Fibroblast of lung (primary cell): ENCODE measurements at places on chromosomes 2 and 18. TPM values are rescaled to one million over a fixed set of nuclear protein-coding genes. Genes with fewer than 3 reads are reported as not detected.

DNA sequence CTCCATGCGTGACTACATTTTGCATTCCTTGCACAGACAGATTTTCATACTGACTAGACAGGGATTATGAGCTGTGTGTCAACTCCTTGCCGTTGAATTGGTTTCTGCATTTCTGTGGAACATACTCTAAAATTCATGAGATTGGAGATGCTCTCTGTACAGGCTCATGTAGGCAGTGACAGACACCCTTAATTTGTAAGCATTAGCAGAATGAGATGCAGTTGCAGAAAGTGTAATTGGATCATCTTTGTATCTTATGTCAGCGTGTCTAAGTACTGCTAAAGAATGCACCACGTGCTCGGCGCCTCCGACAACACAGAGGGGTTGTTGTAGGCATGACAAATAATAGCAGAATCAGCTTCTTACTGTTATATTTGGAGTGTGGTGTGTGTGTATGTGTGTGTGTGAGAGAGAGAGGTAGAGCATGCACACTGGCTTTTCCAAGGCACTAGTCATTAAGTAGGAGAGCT is 212.4 kb downstream of the CMPK2 start:
- DNase-seq, result no peak

DNA sequence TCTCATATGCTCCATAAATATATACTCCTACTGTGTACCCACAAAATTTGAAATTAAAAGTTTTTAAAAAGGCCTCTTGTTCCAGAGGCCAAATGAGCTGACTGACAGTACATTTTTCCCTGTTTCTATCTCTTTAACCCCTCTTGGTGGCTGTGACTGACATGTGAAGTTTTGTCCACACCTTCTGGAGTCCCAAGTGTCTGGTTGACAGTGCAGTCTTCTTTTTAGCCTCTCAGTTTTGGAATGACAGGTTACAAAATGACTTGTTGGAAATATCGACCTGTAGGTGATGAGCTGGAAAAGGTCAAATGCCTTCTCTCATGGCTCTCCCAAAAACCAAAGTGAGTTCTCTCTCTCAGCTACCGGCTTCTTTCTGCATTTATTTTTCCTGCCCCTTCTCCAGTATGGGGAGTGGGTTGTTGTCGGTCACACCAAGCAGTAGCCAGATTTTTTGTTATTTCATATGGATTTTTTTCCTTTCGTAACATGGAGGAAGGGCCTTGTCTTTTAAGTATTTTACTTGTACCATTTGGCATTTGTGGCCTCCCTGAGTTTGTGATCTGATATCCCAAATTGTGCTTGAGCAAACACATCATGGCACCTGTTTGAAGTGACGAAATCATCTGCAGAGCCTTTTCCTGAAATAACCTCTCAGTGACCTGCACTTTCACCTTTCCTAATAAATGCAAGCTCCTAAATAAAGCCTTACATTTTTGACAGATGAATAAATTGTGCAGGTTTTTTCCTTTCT is 143.9 kb downstream of the ESCO1 start:
- DNase-seq, result no peak

- peak; percentile 52 for DNase-seq
Observed at GRCh38 chr2:25161055-25161781, 7.2 kb downstream of the POMC start.

- DNase-seq, result no peak
Observed at GRCh38 chr2:44934983-44935728, 6.3 kb upstream of the SIX3 start.

- no peak for DNase-seq
Observed at GRCh38 chr18:53657257-53657656, 567.2 kb downstream of the MBD2 start.

GRCh38 chr2:216279031-216279430 is 93.3 kb downstream of the MARCHF4 start:
- DNase-seq, result no peak

GRCh38 chr2:115739574-115739973 is 1297.1 kb downstream of the DPP10 start:
- DNase-seq, result no peak

- DNase-seq, result no peak
Observed at GRCh38 chr2:175432793-175433192, 251.3 kb upstream of the ATP5MC3 start.

GRCh38 chr18:62525608-62526007 is 2.8 kb downstream of the ZCCHC2 start:
- no peak for DNase-seq

DNA sequence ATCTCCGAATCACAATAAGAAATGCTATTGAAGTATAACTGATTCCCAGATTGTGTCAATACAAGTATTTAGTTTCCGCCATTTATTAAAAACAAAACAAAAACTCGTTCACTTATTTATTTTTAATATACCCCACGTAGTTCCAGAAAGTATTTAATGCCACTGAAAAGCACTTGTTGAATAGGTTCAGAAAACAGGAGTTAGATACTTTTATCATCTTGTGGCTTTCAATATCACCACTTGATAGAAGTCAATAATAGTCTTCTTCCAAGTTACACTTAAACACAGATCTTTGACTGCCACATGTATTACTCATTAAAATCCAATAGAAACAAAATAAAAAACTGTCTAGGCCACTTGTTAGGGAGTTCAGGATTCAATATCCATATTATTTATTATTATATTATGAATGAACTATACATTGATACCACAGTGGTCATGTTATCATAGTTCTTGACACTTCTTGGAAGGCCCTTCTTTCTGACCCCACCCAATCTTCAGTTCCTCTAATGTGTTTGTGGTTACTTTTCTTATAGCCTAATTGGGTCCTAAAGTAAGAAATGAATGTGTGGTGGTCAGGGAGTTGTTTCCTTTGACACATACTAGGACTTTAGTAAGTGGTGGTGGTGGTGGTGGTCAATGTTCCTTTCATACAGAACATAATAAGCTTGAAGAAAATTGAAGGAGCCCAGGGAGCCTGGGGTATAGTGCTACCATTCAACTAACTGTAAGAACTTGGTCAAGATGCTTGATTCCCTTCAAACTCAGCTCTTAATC is 221.3 kb upstream of the ITGA4 start:
- no peak for DNase-seq

DNA sequence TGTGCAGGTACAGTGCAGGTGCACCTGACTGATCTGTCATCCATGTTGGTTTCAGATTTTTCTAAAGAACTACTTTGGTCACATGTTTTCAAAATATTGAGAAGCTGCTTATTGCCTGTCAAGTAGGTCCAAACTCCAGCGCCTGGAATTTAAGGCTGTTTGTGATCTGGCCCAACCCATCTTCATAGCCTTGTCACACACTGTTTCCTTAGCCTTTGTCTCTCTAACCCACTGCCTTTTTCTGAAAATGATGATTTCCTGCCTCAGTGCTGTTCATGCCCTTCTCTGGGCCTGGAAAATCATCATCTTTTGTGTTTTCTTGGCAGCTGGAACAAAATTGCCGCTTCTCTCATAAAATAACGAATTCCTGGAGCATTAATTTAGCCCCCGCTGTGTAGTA is 7.2 kb downstream of the LIMS1 start:
- DNase-seq, result no peak

GRCh38 chr2:67848551-67849285 is 214.1 kb downstream of the C1D start:
- DNase-seq, result no peak

DNA sequence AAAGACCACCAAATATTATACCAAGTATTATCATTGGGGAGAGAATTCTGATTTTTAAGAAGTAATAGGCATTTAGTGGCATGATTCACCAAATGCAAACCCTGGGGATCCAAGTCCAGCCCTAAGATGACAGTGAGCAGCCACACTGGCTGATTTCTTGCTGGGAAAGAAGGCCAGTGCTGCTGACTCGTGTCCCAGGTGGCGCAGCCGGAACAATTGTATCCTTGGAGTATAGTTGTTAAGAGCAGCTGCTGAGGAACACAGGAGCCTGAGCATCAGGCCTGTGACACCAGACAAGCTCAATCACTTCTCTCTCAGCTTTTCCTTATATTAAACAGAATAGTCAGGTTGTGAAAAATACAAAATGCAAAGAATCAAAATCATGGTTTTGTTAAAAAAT is 48.4 kb downstream of the LRP1B start:
- no peak for DNase-seq

GRCh38 chr2:64666810-64667438 is 13.2 kb upstream of the SERTAD2 start:
- no peak for DNase-seq

DNA sequence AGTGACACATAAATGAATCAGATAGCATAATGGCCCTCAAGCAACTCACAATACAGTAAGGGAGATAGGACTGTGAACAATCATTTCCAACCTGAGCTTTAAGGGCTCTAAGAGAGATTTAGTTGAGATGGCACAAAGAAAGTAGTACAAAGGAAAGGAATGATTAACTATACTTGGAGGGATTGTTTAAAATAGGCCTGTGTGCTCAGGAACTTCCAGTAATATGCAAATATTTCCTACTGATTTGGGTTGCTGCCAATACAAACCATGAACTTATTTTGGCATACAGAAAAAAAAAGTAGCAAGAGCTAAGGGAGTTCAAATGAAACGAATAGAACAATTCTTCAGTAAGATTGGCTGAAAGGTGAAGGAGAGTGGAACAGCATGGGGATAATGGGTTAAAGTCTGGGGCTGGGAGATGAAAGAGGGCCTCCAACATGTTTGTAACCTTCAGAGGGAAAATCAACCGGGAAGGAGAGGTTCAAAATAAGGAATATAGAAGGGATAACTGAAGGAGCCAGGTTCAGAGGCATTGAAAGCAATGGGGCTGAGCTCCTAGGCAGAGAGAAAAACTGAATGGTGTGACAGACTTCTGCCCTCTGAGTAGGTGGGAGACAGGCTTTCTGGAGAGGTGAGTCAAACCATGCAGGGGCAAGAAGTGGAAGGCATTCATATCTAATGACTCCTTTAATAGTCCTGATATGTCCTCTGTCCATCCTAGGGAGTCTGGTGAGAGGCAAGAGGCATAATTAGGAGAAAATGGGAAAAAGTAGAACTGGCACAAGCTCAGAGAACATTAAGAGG is 83.5 kb downstream of the DNAH7 start:
- peak; percentile 53 for DNase-seq

DNA sequence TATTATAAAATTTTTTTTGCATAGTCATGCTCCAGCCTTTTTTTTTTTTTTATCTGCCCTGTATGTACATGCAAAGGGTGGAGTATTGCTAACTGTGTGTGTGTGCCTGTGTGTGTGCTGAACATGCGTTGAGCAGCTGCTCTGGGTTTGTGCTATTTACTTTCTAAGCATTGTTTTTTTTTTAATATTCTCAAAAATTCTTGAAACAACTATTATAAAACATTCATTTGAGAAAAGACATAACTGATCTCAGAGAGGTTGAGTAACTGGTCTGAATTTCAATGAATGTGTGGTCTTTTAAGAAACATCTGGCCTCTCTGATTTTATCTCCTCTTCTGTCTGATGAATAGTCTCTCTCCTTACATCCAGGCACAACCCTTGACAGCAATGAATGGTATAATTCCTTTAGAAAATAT is 366.0 kb upstream of the SLC14A2 start:
- peak; percentile 78 for DNase-seq

GRCh38 chr2:66498289-66498975 is 63.5 kb downstream of the MEIS1 start:
- no peak for DNase-seq

DNA sequence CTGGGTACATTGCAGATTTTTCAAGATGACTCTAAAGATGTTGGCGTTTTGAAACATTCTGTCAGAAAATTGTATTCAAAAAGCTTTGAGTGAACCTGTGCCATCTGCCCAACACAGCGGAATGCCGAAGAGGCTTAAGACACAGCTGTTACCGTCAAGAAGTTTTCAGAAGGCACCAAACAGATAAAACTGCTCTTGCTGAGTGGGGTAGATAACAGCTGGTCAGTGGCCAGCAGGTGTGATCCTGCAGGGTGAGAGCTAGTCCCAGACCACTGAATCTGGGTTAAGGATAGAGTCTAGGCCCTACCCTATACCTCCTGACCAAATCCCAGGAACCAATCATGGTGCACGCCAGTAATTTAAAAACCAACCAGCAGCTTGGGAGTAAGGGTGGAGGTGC is 60.5 kb upstream of the B3GNT7 start:
- no peak for DNase-seq

- no peak for DNase-seq
Observed at GRCh38 chr2:74138600-74139323, 8.9 kb downstream of the BOLA3 start.

DNA sequence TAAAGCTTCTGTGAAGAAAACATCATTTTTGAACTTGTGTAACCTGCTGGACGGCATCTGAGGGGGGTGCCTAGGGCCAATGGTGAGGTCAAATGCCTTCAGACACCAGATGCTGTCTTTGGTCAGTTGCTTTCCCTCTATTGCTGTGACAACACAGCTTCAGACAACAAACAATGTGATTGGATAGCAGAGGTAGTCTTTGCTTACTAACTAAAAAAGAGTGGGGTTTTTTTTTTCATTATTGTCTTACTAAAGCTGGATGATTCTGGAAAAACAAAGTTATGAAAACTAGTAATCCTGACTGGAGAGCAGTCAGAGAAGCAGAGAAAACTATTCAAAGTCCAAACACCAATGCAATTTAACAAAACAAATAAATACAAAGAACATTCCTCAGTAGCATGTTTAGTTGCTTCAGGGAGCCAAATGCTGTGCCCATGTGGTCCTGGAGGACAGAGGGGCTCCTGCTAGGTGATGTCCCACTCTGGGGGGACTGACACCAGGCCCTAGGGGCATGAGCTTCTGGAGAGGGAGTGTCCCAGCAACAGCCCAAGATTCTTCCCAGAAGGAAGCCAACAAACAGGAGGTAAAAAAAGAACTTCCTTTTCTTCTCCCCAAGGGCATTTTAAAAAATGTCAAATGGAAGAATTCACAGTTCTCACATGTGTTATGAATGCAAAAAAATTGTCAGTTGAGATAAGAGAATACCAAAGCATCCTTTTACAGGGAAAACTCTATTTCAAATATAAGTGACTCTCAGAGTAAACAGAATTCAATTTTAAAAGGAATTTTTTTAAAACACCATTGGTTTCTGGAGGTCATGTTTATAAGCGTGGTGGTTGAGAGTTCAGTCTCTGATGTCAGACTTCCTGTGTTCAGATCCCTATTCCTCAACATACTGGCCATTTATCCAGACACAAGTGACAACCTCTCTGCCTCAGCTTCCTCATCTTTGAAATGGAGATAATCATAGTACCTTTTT is 181.1 kb upstream of the PGAP1 start:
- peak; percentile 54 for DNase-seq

- DNase-seq, result no peak
Observed at GRCh38 chr2:101577173-101577572, 102.3 kb upstream of the RFX8 start.

- no peak for DNase-seq
Observed at GRCh38 chr2:73984203-73984921, at the start of gene TET3. Gene TET3, plus strand, starts transcription at chr2:73984910. Its CDS starts 1,494 bp downstream, at chr2:73986404.

The PDCD1 gene
- polyA plus RNA-seq, result not detected in 2 replicates

The IGFBP5 gene
- polyA plus RNA-seq, result 712 and 2,607 TPM in 2 replicates

The CCT4 gene
- polyA plus RNA-seq, result 136 and 160 TPM in 2 replicates

The BZW1 gene
- 296 and 325 TPM in 2 replicates for polyA plus RNA-seq

The CERS6 gene
- polyA plus RNA-seq, result 6.3 and 7.2 TPM in 2 replicates

The MYO3B gene
- 0.03 and 0.06 TPM in 2 replicates for polyA plus RNA-seq

The NYAP2 gene
- polyA plus RNA-seq, result not detected in 2 replicates

The LIPG gene
- 0.30 and 2.3 TPM in 2 replicates for polyA plus RNA-seq

The DUSP19 gene
- polyA plus RNA-seq, result 2.4 and 2.6 TPM in 2 replicates

The CHAC2 gene
- polyA plus RNA-seq, result 3.3 and 6.8 TPM in 2 replicates
